GM13976 (cell line): ENCODE measurements at places on chromosomes 7 and 10.

DNA sequence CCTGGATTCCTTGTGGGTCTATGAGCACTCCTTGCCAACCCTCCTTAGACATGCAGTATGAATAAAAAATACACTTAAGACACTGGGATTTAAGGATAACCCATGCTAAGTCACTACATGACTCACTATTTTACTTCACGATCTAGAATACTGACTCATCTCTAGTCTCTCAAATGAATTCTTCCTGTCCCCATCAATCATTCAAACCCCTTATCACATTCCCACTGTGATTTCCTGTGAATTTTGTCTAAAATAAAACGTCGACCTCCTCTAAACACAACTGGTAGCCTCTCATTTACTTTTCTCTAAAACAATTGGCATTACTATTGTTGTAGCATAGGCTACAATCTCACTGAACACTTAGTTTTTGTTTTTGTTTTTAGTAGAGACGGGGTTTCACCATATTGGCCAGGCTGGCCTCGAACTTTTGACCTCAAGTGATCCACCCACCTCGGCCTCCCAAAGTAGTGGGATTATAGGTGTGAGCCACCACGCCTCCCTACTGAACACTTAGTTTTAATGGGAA, 3.9 kb upstream of the IQUB start:
- DNase-seq: no peak

- DNase-seq: no peak
These were observed 567.3 kb upstream of the GHITM start for GRCh38 chr10:83572036-83572435.

DNA sequence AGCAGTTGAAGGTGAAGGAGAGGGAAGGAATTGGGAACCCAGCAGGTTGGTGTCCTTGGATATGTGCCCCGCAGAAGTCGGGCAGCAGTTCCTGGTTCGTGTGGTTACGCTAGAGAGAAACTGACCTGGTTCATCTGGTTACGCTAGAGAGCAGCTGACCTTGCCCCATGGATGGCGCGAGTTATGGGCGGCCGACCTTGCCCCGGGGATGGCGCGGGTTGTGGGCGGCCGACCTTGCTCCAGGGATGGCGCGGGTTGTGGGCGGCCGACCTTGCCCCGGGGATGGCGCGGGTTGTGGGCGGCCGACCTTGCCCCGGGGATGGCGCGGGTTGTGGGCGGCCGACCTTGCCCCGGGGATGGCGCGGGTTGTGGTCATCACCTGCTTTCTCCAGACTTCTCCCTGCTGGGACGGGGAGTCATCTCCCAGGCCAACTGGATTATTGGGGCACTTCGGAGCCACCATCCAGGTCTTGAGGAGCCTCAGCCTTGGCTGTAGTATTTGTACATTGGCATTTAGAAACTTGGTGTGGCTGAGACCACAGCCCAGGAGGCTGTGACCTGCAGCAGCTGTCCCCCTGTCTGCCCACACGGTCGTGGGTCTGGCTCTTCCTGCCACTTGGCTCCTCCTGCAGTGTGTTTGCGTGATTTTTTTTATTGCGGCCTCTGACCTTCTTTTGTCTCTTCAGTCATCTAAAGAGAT, 6.1 kb downstream of the GET4 start:
- no peak for DNase-seq

DNA sequence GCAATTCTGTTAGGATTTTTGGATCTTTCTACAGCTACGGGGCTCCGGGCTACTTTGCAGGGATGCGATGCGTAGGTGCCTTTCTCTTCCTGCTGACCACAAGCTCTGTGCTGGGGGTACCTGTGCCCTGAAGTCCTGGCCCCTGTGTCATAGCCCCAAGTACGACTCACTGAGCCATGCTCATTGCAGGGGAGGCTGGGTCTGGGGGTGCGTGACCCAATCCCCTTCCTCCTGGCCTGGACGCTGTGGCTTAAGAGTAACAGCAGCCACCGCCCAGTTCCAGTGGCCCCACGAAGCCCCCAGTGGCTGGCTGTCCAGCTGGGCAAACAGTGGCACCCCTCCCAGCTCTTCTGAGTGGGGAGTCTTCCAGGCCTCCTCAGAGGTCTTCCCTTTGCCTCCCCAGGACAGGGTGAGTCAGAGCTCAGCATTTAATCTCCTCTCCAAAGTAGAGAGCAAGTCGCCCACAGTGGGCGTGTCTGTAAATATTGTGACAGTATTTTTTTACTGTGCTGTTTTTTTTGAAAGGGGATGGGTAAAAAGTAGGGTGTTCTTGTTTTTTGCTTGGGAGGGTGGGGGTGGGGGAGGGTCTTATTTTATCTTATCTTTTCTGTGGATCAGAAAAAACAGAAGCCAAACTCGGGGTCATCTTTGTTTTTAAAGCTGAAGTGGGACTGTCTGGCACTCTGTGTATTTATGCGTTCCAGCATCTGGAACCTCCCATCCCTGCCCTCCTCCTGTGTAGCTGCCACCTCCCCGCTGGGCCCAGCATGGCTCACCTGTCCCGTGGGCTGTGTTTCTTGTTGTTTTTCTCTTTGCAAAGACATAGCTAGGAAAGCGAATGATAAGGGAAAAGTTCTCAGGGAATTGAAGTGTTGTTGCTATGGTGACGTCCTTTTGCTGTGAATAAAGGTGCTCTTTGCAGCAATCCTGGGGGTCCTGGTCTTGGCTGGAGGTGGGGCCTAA, 8.2 kb downstream of the LFNG start:
- DNase-seq: no peak

GRCh38 chr7:52270301-52270700, 765.1 kb upstream of the POM121L12 start:
- DNase-seq: no peak

DNA sequence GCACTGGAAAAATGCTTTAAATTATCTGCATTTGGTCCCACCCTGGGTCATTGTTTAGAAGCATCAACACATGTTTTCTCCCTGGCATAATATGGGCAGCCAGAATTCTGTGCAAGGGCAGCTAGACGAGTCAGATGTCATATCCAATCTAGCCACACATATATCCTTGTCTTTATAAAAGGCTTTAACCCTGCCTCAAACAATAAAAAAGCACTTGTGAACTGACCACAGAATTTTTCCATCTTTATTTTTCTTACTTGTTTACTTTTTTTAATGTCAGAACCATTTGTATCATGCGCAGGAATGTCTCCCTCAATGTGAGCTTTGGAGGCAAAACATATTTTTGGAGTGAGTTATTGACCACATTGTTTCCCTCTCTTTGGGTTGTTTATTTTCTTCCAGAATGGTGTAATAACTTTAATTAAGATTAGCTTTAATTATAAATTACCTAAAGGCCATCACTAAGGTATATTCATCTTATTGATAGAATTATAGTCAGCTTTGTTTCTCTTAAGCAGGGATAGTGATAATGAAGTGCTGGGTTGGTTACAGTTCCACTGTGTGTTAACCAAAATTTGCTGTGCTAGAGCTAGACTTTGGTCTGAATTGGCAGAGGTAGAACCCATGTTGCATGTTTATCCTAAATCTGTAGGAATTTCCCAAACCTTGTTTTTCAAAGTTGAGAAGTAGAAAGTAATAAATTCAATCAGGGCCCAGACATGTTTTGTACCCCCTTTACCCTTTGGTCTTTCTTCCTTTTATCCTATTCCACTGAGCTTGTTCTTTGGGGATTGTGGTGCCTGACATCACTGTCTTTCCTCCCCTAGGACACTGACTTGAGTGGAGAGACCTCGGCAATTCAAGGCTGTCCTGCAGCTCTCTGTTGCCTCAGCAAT, 1078.4 kb downstream of the KCNMA1 start:
- DNase-seq: no peak

DNA sequence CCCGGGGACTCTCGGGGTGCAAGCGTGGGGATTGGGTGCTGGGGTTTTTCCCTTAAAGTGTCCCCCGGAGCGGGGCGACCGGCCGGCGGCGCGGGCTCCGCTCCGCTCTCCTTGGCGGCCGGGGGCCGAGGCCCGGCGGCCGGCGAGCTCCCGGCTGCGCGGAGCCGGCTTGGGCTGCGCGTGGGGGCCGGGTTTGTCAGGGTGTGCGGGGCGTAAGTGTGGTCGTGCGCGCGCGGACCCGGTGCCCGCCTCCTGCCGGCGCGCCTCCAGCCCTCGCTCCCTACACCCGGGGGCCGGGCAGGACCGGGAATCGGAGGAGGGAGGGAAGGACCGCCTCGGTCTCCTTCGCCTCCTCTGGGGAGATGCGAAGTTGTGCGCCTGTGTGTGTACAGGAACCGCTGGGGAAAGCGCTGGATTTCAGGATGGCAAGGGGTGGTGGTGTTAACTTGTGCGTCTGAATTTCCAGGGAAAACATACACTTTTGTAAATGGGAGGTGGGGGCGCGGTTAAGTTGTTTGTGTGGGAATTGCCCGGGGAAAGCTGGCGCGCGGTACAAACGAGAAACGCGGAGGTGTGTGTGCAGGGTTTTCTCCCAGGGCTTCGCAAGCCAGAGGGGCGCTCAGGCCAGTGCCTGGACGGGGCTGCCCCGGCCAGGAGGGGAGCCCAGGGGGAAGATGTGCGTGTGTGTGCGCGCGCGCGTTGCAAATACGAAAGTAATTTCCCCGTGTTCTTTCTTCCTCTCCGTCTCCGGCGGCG, 737 bp downstream of the ZMIZ1 start:
- peak; percentile 74 for DNase-seq

- DNase-seq: no peak
These were observed 17.3 kb upstream of the SMNDC1 start for GRCh38 chr10:110321869-110322620.

GRCh38 chr10:79381804-79382221, 34.5 kb downstream of the PPIF start:
- DNase-seq: no peak

GRCh38 chr7:140673063-140673773, 473 bp downstream of the ADCK2 start:
- DNase-seq: peak; percentile 71

DNA sequence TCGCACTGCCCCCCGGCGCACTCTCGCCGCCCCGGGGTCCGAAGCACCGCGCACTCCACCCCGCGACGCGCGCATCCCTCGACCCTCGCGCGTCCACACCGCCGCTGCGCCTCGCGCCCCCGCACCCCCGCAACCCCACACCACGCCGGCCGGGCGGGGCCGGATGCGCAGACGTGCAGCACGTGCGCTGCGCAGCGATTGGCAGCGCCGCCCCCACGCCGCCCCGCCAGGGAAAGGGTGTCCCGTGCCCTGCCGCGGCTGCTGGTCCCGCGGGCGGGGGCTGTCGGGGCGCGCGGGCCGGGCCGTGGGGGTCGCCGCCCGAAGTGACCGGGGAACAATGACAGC, 53.7 kb upstream of the KDM7A start:
- DNase-seq: peak; percentile 55

DNA sequence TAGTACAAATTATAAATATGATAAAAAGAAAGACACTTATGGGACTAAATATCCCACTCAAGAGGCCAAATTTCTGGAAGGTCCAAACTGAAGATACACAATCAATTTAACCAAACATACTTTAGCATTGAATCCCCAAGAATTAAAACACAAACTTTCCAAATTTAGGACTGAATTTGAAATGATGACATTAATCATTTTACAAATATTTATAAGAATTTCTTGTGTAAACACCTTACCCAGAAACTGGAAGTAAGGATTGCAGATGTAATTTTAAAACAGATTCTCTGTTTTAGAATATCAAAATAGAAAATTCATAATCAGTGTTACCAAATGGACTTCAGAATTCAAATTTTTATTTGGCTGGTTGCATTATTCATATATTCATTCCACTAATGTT, 588.2 kb upstream of the KCND2 start:
- no peak for DNase-seq

GRCh38 chr10:4243651-4244050, 458.6 kb upstream of the KLF6 start:
- no peak for DNase-seq

DNA sequence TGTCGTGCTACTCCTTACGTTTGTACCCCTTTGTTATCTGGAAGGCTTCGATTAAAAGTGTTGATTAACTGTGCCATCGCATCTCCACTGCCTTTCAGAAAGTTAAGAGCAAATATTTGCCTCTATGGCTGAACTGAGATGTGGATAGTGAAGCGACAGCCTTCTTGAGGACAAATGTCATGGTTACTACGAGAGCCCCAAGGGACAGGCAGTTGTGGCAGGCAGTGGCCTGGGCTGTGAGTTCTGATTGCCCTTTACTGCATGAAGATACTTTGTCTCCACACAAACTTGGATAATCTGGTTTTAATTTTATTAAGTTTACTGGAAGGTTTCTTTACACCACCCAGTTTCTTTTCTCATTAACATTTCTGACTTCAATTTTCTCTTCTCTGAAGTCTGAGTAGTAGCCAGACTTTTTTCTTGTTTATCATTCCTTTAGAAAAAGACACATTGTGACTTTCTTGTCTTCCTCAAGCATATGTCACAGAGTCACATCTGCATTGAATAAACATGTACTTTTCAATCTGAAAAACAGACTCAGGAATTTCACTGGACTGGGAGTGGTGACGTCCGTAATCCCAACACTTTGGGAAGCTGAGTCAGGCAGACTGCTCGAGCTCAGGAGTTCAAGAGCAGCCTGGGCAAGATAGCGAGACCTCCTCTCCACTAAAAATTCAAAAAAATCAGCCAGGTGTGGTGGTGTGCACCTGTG, 1.5 kb downstream of the TAS2R41 start:
- DNase-seq: no peak

DNA sequence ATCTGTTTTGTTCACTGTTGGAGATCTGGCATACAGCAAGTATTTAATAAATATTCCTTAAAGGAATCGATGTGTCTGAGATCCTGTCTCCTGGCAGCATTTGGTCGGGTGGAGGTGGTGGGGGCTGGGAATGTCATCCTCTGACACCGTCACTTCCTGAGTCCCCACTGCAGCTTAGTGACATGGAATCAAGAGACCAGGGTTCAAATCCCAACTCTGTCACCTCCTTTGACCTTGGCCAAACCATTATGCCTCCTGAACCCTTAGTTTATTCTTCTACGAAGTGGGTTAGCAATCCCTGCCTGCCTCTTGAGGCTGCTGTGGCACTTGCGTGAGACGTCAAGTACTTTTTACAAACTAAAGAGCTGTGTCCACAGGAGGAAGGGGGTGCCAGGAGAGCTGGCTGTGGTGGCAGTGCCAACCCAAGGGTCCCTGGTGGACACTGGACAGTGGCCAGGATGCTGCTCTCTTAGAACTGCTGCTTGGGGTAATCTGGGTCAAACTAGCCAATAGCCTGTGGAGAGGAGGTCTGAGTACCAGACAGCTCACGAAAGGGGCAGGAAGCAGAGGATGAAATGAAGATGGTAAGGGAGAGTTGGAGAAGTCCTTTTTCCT, 8.0 kb upstream of the ZMIZ1 start:
- no peak for DNase-seq

DNA sequence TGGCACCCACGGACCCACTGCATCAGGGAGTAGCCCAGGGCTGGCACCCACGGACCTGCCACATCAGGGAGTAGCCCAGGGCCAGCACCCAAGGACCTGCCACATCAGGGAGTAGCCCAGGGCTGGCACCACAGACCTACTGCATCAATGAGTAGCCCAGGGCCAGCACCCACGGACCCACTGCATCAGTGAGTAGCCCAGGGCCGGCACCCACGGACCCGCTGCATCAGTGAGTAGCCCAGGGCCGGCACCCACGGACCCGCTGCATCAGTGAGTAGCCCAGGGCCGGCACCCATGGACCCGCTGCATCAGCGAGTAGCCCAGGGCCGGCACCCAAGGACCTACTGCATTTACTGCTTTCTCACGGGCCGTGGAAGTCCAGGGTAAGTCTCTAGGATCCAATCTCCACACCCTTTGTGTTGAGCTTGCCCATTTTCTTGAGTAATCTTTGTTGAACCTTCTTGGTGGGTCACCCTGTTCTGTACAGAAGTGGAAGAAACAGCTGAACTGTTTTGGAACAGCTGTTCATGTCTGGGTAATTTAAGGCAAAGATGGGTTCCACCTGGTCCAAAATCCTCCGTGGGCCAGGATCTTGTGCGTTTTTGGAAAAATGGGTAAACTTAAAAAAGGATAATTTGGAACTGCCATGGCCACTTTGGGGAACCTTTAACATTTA, 69.0 kb downstream of the VIPR2 start:
- DNase-seq: no peak

- peak; percentile 40 for DNase-seq
These were observed 3.7 kb downstream of the AGR2 start for GRCh38 chr7:16801111-16801542.
